ENCODE measurements at places on chromosomes 3 and 15.

- no peak for DNase-seq
- H3K27ac ChIP-seq = no peak overlapping the region
- H3K36me3 ChIP-seq = no peaks in the 10 kb centered on the region
- peaks cover 4% of the 10 kb centered on the region for H3K27me3 ChIP-seq
Observed at GRCh38 chr15:51121118-51121517, 26.4 kb upstream of the TNFAIP8L3 start.

- H3K27ac ChIP-seq = no peak overlapping the region
- H3K4me3 ChIP-seq = no peak overlapping the region
- H3K4me1 ChIP-seq = no peaks in the 10 kb centered on the region
Observed at GRCh38 chr3:119230071-119230470, 10.6 kb downstream of the B4GALT4 start.

- no peaks in the 10 kb centered on the region for H3K27me3 ChIP-seq
- peak overlapping the region; percentile 54 for H3K27ac ChIP-seq
- no peaks in the 10 kb centered on the region for H3K36me3 ChIP-seq
- H3K4me1 ChIP-seq = peaks cover 61% of the 10 kb centered on the region
- H3K4me3 ChIP-seq = no peak overlapping the region
- DNase-seq = peak; percentile 20
Observed at GRCh38 chr15:78055919-78056713, 21.4 kb downstream of the TBC1D2B start.

GRCh38 chr3:151276687-151277042, 1.7 kb downstream of the P2RY14 start:
- DNase-seq = peak; percentile 89
- peak overlapping the region; percentile 39 for H3K4me3 ChIP-seq
- peaks cover 76% of the 10 kb centered on the region for H3K4me1 ChIP-seq
- no peaks in the 10 kb centered on the region for H3K36me3 ChIP-seq

DNA sequence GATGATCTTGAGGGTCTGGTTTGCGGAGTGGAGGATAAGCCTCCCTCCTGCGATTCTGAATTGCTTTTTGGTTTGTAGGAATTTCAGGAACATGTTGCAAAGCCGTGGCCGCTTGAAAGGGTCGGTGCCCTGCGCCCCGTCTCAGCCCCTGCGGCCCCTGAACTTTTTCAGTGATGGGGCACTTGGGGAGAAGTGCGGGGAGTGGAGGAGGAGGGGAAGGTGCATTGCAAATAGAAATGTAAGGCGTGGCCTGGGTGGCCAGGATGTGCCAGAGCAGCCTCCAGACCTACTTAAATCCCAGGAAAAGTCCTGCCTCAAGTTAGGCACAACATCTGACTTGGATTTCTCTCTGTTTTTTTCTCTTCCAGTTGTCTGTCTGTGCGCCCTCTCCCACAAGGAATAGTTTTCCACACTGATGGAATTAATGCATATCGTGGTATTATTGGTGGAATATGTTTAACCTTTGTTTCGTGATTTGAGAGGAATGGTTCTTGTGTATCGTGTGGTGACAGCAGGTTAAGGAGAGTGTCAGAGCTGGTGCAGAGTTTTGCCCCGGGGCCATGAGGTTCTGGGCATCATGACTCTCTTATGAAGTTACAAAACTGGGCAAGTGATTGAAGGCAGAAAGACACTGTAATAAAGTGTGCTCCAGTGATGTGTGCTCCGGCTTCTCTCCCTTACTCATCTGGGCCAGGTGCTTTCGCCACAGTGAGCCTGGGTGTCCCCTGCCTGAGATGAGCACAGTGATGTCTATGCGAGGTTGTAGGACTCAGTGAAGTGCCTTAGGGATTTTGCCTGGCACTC, 153.8 kb downstream of the PGPEP1L start:
- H3K36me3 ChIP-seq = no peaks in the 10 kb centered on the region
- peaks cover 19% of the 10 kb centered on the region for H3K4me1 ChIP-seq
- peak; percentile 5 for DNase-seq
- no peaks in the 10 kb centered on the region for H3K27me3 ChIP-seq
- no peak overlapping the region for H3K27ac ChIP-seq

DNA sequence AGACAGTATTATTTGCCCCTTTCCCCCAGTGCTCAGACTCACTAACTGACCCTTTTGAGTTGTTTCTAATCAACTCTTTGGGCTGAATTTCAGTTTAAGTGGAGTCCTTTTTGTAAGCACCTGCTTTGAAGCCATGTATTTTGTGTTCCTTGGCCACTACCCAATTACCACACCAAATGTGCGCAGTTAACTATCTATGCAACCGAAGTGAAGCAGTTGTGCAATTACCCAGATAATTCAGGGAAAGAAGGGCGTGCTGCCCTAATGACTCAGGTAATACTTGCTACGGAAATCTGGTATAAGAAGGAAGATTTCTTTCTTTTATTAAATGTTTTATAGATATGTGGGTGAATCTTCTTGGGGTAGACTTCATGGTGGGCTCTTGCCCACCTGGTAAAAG, 371.9 kb upstream of the TBL1XR1 start:
- H3K4me3 ChIP-seq = no peak overlapping the region
- H3K27ac ChIP-seq = no peak overlapping the region
- H3K4me1 ChIP-seq = peaks cover 15% of the 10 kb centered on the region
- DNase-seq = no peak

All from B cell (primary cell).